ENCODE measurements at places on chromosomes 6 and 20. TPM values are rescaled to one million over a fixed set of nuclear protein-coding genes. Genes with fewer than 3 reads are reported as not detected.

- DNase-seq, result no peak
Measured at GRCh38 chr6:32825966-32826365, 9.2 kb upstream of the HLA-DOB start.

ESR1 gene
- 1.5 TPM for total RNA-seq

- DNase-seq, result no peak
Measured at GRCh38 chr20:54219751-54220426, 12.0 kb downstream of the PFDN4 start.

- no peak for DNase-seq
Measured at GRCh38 chr20:12660918-12661317, 347.9 kb upstream of the SPTLC3 start.

DNA sequence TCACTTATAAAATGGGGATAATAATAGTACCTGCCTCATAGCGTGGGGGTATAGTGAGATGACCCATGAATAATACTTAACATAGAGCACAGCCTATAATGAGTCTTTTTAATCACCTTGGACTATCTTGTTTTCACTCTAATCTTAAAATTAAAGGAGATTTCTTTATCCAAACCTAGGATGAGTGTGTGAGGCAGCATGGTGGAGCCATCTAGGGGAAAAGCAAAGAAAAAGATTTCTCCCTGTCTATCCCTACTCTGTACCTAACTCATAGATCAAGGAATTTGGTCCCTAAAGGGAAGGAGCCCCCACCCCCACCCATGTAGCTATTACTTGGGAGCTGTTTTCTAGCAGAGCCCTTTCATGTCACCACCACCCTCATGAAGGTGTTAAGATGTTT, 45.2 kb upstream of the PAK5 start:
- no peak for DNase-seq
